ENCODE measurements at places on chromosomes 11 and 22.

DNA sequence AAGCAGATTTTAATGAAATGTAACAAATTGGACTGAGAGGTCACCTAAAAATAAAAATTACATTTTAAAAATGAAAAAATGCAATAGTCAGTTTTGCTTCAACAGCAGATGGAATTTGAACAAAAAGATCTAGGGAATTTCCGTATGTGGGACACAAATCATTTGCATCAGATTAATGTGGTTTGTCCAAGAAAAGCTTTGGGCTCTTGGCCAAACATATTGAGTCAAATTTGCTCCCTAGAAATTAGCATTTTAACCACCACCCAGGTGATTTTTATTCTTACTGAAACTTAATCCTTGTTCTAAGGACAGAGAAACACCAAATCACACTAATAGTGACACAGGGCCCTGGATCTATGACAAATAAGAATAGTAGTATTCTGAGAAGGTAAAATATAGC is 1477.8 kb downstream of the FAM181B start:
- no peak for DNase-seq

DNA sequence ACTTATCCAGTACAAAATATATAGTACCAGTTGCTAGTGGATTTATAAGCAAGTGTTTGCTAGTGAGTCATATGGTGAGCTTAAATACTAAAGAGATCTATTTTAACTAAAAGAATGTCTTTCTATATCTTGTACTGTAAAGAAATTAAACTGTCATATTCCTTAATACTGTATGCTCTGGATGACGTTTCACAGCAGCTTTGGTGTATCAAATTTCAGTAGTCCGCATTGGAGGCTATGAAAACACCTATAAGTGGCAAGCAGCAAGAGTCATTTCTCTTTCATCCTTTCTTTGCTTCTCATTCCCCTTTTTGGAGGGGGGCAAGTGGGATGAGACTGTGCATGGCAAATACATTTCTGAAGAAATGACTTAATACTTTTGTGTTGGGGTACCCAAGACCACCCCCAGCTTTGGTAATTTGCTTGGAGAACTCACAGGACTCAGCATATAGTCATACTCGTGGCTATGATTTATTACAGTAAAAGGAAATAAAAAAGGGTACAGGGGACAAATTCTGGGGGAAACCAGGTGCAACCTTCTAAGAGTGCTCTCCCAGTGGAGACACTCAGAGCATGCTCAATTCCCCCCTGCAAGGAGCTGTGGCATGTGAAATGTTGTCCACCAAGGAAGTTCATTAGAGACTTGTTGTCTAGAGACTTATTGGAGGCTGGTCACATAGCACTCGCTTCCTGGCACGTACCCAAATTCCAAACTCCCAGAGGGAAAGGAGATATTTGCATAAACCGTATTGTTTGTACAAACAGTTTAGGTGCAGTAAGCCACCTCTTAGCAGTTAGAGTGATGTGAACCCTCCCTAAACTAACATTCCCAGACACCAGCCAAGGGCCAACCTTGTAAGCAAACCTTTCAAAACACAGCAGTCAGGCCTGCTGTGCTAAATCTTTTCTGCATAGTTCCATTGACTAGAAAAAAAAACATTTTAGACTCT is 210.8 kb downstream of the PGR start:
- DNase-seq, result no peak

DNA sequence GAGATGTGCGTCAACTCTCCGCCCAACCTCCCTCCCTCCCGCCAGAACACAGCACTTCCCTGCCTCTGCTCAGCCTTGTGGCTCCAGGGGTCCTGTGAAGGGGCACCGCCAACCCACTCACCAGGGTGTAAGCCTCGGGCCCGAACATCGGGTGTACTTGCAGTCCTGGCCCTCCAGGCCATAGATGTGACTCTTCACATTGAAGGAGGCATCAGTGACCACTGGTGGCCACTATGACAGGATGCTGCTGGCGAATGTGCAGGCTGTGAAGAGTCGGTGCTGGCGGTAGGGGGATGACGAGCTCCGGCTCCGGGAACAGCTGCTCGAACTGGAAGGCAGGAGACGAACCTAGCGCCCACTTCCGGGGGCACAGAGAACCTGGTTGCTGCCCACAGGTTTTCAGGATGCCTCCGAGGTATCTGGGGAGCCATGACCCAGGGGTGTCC is 97.4 kb downstream of the MED15 start:
- DNase-seq, result no peak

GRCh38 chr11:63599211-63600122 is 14.8 kb downstream of the PLAAT3 start:
- peak; percentile 71 for DNase-seq

DNA sequence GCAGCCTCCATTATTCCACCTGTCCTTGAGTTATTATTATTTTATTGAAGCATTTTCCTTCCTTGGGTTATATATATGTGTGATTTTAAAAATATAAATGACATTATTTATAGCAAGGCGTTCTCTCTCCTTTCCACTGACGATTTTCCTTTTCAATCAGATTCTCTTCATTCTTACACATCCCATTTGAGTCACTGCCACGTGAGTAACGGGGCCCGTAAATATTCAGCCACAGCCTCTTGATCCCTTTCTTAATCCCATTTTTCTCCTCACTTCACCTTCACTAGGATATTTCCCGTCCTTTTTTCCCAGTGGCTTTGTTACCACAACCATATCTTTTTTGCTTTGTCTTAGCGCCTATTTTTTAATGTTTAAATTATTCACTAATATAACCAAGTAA is 396.2 kb downstream of the NTM start:
- no peak for DNase-seq

DNA sequence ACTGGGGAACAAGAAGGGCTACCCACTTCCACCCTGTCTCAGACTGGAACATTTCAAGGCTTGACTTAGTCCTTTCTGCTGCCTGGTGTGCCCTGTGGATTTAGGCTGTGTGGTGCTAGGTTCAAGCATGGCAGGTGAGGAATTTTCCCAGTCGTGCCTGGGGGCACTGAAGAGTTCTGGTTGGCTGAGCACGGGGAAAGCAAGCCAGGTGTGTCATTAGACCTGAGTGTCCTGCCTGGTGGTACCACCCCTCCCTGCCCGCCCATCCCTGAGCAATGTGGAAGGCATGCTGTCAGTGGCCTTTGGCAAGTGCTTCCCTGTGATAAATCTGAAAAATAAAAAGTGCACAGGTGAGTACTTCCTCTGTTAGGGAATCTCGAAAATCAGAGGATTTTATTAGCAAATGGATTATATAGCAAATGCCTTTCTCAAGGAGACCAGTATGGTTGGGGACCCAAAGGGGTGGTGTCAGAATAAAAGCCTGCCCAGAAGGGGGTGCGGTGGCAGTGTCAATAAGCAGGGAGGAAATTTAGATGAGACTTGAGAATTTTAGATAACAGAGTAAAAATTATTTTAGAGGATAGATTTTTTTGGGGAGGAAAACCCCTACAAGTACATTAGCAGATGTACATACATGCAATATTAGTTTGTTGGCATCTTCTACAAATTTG is 22.8 kb downstream of the TEAD1 start:
- no peak for DNase-seq

DNA sequence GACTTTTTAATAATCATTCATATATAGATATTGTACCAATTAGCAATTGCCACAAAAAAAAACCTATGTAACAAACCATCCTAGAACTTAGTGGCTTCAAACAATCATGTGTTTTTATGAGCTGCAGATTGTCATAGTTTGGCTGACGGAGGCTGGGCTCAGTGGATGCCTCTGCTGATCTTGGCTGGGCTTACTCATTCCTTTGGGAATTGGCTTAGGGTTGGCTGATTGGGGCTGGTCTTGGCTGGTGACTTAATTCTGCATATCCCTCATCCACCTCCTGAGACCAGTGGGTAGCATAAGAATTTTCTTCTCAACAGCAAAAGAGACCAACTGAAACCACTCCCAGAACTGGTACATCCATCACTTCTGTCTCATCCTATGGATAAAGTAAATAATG is 57.9 kb upstream of the PHF21B start:
- DNase-seq, result no peak

- peak; percentile 88 for DNase-seq
Measured at GRCh38 chr22:40509401-40510134, 127.0 kb downstream of the MRTFA start.

GRCh38 chr11:82790723-82791484 is 57.2 kb upstream of the FAM181B start:
- DNase-seq, result no peak

GRCh38 chr11:86201371-86201884 is 43.1 kb upstream of the EED start:
- DNase-seq, result no peak

GRCh38 chr22:23485490-23485889 is 94.6 kb downstream of the IGLL1 start:
- DNase-seq, result no peak

DNA sequence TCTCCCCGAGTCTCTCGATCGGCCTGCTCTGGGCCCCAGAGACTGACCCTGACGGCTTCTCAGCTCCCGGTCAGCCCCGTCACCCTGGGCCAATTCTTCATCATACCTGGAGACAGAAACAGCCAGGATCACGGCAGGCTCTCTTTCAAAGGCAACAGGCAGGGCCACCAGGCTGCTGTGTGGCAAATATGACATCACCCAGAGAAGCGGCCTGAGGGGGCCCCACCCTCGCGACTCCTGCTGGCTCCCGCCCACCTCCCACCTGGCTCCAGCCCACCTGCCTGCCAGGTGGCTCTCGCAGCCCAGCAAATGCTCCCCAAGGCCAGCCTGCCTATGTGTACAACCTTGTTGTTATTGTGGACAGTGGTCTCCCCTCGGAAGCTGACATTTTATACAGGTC is 24.9 kb upstream of the PACSIN2 start:
- DNase-seq, result no peak

GRCh38 chr11:81303038-81303664 is 1430.5 kb downstream of the FAM181B start:
- DNase-seq, result no peak

- no peak for DNase-seq
Measured at GRCh38 chr22:35686298-35686697, 31.4 kb upstream of the APOL5 start.

GRCh38 chr22:46515208-46516111 is 22.0 kb downstream of the CELSR1 start:
- DNase-seq, result no peak

DNA sequence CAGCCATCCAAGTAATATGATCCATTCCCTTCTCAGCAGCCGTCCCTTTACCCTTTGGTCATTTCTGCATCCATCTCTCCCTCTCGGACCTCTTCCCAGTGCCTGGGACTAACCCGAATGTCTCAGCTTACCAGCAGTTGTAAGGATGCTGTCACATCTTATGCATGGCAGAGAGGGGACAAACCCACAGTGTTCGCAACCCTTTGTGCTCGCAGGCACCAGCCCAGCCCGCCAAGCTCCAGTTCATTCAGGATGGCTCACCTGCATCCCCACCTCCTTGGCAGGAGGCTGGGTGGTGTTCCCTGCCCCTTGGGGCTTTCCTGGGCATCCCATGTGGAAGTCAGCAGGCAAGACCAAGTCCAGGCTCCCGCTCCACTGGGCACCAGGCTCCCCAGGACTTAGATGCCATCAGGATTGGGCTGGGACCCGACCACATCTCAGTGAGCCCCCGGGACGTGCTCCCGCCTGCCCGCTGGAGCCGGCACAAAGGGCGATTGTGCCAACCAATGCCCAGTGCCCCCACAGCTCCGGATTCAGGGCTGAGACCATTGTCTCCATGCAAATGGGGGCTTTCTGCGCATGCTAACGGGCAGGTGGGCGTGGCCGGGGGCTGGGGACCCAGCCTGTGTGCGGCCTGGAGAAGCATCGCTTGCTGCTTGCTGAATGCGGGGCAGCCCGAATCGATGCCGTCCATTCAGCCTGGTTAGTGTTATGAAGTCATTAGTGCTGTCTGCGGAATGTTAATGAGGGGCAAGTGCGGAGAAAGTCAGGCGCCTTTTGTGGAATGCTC is 108.6 kb downstream of the KCNQ1OT1 start:
- DNase-seq, result no peak

DNA sequence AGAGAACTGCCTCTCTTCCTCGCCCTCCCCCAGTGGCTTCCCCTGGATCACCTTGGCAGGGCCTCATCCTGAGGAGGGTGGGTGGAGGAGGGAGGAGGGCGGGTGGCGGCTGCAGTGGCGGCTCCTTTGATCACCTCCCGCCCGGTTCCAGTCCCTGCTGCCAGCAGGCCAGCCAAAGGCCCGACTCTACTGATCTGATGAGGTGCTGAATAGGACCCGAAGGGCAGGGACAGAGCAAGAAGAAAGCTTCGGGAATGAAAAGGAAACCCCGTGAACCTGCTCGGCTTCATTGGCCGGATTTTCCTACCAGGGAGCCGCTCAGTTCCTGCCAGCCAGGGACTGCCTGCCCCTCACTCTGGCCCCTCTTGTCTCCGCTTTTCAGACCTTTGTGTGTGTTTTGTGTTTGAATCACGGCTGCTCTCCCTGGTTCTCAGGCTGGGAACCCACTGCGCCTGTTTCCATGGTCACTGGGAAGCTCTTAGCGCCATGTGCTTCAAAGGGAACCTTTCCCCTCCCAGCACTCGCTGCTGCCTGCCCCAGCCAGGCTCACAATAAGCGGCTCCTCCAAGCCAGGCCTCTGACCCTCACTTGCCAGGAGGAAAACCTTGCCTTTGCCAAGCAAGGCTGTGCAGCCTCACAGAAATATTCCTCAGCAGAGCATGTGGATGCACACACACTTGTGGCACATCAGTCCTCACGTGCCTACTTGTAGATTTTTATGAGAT is 56.8 kb downstream of the C22orf31 start:
- DNase-seq, result no peak

DNA sequence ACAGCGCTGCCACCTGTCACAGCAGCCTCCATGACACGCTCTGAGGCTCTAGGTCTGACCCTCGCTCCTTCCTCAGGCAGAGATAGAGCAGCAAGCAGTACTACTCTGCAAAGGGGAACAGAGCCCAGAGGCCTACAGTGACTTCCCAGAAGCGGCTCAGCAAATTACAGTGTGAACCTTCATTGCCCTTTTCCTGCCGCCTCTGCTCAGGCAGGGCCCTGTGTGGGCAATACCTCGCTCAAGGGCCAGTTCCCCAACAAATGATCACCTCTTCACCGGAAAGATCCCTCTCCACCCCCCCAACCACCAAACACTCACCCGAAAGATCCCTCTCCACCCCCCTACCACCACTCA is 12.3 kb downstream of the KIAA0930 start:
- no peak for DNase-seq

GRCh38 chr22:47409539-47410275 is 647.3 kb downstream of the TBC1D22A start:
- no peak for DNase-seq

GRCh38 chr11:1484695-1485503 is 1.7 kb downstream of the MOB2 start:
- no peak for DNase-seq

GRCh38 chr11:131928992-131929391 is 558.6 kb downstream of the NTM start:
- DNase-seq, result no peak

DNA sequence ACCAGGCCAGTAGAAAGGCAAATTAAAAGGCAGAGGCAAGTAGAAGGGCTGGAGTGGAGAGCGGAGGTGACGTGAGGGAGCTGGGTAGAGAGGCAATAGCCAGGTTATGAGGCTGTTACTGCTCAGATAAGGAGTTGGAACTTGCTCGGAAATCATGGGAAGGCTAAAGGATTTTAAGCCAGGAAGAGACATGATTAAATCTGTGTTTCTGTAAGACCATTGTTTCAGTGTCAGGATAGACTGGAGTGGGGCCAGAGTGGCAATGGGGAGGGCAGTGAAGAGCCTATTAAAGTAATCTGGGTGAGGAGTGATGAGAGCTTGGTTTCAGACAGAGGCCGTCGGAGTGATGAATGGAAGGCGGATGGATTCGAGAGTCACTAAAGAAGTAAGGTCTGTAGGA is 39.0 kb downstream of the GRAMD1B start:
- DNase-seq, result no peak
